ENCODE measurements at places on chromosomes 7 and 10.

DNA sequence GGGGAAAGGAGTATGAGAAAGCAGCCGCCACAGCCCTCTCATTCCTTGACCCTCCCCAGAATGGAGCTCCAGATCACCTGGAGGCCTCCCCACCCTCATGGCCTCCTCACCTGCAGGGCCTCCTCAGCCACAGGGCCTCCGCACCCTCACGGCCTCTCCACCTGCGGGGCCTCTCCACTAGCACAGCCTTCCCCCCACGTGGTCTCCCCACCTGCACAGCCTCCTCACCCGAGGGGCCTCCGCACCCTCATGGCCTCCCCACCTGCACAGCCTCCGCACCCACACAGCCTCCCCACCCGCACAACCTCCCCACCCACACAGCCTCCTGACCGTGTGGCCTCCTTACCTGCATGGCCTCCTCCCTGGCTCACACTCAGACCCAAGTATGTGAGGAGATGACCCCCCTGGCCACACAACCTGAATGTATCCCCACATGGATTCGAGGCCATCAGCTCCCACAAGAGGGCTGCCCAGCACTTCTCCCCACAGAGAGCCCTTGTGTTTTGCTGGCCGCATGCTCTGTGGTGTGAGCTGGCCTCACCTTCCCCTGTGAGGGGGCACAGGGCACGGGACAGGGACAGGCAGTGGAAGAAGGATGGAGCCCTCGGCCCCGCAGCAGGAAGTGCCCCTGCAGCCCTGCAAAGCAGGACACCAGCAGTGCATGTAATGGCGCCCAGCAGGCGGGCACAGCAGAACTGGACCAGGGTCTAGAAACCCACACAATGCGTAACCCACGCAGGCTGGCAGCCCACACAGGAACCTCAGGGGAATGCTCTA is 3.1 kb downstream of the DIP2C start:
- no peak for DNase-seq

DNA sequence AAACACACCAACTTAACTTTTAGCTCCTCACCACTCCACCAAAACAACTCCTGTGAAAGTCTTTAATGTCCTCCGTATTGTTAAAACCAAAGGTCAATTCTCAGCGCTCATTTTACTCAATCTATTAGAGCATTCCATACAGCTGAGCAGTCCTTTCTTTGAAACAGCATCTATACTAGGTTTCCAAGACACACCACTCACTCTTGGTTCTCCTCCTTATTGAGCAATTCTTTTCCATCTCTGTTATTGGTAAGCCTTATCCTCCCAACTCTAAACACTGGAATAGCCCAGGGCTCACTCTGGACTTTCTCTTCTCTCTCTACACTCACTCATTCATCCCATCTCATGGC is 34.9 kb downstream of the COA1 start:
- peak; percentile 90 for DNase-seq

GRCh38 chr7:16646472-16647072 is 591 bp downstream of the BZW2 start:
- no peak for DNase-seq

DNA sequence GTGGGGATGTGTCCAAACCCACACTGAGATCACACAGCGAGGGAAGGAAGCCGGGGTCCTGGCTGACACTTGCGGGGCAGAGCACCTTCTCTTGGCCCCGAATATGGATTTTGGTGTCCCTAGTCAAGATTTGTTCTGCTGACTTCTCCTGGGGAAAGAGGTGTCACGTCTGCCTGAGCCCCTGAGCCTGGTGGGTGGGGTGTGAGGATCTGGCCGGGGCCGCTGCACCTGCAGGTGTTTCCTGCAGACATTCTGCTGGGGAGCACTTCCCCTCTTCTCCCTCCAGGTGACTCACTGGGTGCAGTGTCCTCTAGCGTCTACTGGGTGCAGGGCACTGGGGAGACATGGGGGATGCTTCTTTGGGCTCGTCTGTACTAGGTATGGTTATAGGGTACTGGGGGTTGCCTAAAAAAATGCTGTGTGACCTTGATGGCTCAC is 99.2 kb downstream of the GRK5 start:
- DNase-seq: no peak

DNA sequence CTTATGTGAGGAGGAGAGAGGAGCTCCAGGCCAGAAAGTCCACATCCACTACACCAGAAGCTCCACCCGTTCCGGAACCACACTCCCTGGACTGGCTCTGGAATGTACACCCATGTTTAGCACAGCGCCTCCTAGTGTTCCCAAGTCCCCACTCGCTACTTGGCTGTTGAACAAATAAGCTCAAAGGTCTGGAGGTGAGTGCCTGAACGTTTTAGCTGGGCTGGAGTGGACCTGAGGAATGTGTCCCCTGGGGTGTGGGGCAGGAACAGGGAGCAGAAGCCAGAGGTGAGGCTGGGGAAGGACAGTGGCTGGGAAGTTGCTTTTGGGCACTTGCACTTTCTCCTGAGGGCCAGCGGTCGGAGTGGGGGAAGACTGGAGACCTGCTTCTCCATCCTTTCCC is 164.1 kb upstream of the CDCA7L start:
- peak; percentile 30 for DNase-seq

DNA sequence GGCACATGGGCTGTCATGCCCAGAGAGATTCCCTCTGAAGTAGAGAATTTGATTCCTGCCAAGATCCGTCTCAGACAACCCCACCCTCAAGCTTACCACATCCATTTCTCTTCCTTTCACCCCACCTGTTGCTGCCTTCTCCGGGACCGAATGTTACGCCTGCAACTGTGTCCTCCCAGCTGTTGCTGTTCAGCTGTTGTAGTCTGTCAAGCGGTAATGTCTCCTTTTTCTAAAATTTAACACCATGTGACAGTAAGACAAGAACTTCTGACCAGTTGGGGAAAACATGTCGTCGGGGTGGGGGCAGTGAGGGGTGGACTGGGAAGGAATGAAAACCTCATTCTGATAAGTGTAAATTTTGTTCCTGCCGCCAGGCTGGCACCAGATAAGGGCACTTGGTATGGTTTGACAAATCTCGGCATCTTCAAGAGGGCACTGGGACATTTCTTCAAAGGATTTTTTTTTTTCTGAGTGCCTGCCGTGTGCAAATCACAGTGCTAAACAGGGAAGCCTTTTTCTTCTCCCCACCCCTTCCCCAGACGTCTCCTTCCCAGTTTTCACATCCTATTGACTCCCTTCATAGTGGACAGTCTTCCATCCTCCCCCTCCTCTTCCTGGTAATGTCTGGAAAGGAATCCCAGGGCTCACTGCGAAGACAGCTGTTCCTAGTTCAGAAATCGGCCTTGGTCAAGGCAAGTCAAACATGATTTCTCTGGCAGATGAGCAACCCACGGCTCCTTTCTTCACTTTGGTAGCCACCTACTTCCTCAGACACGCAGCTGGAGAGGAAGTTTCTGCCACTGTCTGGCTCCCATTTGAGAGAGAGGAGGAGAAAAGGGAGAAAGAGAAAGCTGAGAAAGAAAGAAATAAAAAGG is 5.0 kb upstream of the CELF2 start:
- no peak for DNase-seq

- DNase-seq: peak; percentile 28
These were observed 18.2 kb upstream of the CHST3 start for GRCh38 chr10:71945819-71946474.

DNA sequence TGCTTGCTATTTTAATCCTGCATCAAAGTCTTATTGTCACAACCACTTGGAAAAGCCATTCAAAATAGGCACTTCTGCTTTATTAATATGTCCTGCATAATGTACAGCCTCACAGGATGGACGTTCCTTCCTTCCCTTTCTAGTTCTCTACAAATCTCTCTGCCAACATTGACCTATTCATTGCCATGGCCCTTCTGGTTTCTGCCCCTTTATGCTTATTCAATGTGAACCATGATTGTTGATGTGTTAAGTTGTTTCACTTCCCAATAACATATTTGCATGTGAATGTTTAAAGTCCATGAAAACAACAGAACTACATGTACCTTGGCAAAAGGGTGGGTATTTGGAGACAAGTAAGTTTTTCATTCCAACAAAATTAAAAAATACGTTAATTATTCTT is 45.7 kb downstream of the COL28A1 start:
- DNase-seq: no peak

DNA sequence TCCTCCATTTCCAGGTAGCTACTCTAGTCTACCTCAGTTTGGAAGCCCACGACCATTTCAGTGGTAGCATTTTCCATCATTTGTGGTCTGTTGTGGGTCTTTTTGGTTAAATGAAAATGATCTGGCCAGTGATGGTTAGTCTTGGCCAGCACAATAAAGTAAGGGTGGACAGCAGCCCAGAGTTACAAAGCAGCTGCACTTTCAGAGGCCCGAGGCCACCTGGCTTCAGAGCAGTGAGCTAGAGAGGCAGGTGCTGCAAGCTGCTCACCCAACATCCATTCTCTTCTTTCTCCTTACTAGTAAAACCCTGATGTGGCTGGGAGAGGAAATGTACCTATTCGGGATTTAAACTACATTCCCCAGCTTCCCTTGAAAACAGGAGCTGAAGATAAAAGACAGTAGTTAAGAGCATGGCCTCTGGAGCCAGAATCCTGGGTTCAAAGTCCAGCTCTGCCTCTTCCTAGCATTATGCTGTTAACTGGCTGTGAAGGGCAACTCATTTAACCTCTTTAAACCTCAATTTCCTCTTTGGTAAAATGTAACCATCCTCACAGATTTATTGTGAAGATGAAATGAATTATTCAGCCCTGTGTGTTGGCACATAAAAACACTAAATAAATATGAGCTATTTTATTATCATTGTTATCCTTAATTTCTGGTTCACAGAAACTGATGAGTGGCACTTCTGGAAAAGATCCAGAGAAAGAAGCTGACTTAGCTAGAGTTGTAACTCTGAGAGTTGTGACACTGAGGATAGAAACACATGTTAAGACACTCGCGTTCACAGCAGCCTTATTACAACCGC is 517.4 kb downstream of the PARD3 start:
- no peak for DNase-seq

DNA sequence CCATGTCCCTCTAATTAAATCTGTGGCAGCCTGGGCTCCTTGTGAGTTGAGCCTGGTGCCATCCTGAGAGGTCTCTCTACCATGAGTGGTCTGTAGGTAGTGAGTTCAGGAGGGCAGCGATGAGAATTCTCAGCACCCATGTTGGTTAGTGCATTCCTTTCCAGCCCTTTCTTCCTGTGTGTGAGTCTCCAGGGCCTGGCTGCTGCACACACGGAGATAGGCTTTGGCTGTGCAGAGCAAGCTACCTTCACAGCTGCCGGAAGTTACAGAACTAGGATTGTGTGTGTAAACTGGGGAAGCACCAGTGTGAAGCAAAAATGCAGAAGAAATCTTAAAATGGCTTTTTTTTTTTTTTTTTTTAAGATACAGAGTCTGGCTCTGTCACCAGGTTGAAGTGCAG is 358.6 kb downstream of the PAXIP1 start:
- DNase-seq: no peak

DNA sequence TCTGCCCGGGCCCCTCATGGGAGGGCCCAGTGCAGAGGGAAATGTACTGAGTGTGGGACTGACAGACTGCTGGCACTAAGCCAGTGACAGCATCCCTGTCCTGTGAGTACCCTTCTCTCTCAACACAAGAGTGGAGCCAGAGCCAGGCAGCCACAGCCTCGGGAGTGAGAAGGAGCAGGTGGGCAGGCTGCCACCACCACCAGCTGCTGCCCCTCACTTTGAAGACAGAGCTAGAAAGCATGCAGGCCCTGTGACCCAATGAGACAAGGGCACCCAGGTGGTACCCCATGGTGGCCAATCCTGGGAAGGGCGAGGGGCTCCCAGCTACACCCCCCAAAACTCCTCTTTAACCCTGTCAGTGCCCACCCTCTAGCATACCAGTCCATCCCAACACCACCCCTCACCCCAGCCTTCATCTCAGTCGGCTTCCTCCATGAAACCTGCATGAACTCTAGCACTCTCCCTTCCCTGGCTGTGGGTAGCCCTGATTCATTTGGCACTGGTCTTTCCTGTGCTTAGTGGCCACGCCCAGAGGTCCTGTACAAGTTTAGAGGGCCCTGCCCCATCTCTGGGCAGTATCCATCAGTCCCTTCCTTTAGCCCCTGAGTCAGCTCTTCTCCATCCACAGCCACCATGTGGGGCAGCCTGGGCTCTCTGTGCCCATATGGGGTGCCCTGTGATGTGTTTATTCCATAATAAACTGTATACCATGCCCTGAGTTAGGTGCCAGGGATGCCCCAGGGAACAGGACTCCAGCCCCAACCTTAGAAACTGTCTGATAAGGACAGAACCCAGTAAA is 207.0 kb upstream of the ZMIZ1 start:
- no peak for DNase-seq

GRCh38 chr7:108093851-108094331 is 36.3 kb downstream of the LAMB4 start:
- no peak for DNase-seq

DNA sequence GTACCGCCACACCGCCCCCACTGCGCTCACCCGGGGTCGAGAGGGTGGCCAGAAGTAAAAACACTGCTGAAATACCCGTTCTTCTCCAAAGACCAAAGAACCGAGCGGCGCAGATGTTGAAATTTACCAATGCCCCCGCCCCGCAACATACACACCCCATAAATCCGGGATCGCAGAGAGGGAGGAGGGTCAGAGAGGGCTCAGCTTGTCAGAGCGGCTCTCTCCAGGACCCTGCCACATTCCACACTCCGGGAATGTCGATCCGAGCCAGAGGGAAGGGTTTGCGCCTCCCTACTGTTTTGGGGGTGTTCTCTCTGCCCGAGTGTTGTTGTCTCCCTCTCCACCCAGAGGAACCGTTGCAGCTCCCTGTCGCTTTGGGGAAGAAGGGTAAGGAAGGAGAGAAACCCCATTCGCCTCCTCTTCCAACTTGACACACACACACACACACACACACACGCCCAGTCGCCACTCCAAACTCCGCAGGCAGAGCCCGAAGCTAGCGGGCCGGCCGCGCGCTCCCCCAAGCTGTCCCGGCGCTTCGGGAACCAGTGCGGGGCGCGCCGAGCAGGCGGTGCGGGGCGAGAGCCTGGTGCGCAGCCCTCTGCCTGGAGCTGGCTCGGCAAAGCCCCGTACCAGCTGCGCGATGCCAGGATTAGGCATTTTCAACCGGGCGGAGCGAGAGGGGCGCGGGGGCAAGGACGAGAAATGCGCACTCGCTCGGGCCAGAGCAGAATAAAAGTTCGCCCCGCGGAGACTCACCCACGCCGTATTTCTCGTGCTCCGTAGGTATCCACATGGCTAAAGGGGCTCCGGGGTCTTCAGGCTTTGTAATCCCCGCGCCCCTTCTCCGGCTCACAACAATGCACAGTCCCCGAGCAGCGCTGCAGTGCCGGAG is 609 bp downstream of the DOCK4 start:
- peak; percentile 71 for DNase-seq

DNA sequence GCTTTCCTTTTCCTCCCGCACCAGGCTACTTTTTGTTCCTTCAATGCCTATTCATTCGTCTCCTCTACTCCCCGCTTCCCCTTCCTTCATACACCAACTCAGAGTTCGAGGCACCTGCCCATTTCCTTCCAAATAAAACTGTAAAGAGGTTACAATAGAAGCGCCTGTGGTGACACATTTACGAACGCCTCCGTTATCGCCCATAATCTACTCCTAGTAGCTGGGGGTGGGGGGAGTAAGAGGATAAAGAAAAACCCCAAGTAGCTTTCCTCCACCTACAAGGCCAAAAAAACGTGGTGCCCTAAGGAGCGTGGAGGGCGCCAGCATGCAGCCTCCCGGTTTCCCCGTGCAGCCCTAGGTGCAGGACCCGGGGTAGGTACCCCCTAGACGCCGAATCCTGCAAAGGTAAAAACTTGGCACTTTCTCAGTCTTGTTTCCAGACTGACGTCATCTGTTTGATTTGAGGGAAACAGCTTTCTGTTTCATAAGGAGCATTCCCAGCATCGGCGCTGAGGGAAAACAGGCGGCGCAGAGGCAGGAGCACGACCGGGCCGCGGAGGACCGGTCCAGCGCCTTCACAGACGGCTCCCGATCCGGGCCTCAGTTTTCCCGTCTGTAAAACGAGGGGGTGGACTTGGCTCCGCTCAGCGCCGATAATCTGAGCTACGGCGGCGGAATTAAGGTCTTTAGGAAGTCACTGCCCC is 922 bp downstream of the PPA1 start:
- DNase-seq: peak; percentile 67

All from amniotic epithelial cell (primary cell).